Lower lobe of right lung (tissue), 2 donors: ENCODE measurements at places on chromosomes 4 and X. TPM values are rescaled to one million over a fixed set of nuclear protein-coding genes. Genes with fewer than 3 reads are reported as not detected.

GRCh38 chr4:5184606-5185005 is 133.3 kb downstream of the STK32B start:
- DNase-seq: no peak

DNA sequence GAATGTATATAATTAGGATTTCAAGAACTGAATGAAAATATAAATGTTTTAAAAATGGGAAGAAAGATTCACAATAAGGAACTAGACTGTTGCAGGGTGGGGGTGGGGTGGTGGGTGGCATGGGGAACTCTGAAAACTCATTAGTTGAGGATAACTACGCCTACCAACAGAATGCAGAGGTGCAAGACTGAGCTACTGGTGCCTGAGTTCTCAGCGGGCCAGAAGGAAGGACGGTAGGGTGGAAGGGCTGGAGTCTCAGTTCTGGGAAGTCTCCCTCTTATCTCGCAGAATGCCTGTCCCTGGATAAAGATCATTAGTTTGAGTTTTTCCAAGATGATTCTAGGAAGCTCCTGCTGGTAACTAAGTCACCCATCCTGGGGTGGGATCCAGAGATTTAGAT is 1.3 kb upstream of the SOD3 start:
- no peak for DNase-seq

DNA sequence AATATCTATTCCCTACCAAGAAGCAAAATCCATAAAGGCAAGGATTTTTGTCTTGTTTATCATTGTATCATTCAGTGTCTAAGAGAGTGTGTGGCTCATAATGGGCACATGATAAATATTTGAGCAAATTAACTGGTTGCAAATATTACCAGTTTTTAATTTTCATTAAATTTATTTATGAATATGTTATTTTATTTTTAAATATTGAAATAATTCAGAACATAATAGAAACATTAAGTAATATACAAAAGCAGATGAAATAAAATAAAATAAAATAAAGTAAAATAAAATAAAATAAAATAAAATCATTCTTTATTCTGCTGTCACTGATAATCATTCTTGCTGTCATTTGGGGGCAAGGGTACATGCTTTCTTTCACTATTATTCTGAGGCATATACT is 120.9 kb downstream of the NPFFR2 start:
- DNase-seq: no peak

GRCh38 chr4:37220685-37221084 is 23.9 kb upstream of the NWD2 start:
- DNase-seq: no peak

DNA sequence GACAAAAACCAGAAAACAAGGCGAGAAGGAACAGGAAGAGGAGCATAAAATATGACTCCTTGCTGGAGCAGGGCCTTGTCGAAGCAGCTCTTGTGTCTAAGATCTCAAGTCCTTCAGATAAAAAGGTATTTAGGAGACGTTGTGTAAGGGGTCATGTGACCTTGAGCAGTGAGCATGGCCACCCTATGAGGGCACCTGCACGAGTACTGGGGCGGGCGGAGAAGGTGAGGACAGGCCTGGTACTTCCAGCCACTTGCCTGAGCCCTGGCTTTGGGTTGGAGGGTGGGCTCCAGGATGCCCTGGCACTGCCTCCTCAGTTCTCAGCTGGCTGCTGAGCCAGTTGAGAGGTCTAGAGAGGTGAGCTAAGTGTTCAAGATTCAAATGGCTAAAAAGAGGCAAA is 29.9 kb downstream of the NSD2 start:
- peak; percentile 86 for DNase-seq

GRCh38 chr4:78648640-78649363 is 97.2 kb downstream of the ANXA3 start:
- no peak for DNase-seq

Gene ARHGAP10
- 26.4 TPM for total RNA-seq

DNA sequence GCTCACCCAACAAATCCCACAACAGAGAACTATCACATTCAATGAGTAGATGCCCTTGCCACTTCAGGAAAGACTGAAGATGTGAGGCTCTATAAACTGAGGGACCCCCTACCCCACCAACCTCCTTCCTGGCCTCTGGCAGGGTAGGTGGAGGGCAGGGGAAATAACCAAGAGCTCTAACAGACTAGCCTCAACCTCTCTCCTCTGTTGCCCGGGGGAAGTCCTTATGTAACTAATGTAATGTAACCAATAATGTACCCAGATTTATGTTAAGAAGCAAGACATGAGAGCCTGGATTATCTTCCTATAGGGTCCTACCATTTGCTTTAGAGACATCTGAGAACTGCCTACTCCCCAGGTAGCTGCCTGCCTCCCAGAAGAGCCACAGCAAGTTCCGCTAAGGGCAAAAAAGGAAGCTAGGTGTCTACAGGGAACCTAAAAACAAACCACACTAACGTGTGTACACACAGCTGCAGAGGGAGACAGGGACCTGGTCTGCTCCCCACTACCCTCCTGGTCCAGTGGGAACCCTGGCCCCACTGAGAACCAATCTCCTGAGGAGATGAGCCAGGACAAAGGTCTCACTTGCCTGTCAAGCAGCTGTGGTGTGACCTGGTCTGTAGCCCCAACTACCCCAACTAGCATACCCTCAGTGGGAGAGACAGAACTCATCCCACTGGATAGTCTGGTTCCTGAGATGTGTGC is 17.7 kb downstream of the OTUD5 start:
- DNase-seq: no peak
